CD8-positive, alpha-beta memory T cell (primary cell): ENCODE measurements at places on chromosomes 1 and 21. TPM values are rescaled to one million over a fixed set of nuclear protein-coding genes. Genes with fewer than 3 reads are reported as not detected.

DNA sequence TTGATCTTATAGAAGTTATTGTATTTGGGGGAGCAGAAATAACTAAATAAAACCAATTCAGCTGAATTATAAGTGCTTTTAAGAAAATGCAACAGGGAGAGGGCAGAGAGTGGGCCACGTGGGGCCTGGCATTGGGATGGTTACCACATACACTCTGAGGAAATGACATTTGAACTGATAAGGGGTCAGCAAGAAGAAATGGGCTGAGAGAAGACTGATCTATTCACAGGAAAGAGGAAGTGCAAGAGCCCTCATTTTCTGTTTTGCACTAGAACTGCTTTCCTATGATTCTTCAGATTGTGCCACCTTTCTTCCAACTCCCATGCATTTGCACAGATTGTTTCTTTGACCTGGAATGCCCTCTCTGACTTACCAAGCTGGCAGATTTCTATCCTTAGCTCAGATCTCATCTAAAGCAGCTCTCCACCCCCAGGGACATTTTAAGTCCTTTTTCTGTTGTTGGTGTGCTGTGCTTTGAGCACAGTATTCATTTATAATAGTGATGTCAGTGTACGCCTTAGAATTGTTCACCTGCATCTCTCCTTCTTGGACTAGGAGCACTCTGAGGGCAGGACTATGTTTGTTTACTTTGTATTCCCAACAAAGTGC is 115.9 kb downstream of the FGGY start:
- no peaks in the 10 kb centered on the region for H3K36me3 ChIP-seq
- no peak overlapping the region for H3K27ac ChIP-seq
- no peak for DNase-seq

DNA sequence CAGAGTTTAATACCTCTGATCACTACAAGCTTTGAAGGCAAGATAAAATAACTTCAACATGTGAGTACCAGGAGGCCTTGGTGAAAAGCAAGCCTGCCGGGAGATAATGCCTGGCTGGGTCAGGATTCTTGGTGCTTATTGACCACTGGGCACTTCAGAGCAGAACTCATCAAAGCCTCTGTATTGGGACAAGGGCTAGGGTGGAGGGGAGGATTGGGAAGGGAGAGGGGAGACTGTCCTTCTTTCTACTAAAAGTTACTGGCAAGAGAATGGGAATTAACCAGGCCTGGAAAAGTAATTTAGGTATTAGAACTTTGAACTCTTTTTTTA is 35.2 kb downstream of the NEK2 start:
- H3K36me3 ChIP-seq, result no peaks in the 10 kb centered on the region
- DNase-seq, result no peak
- no peak overlapping the region for H3K4me3 ChIP-seq
- no peaks in the 10 kb centered on the region for H3K4me1 ChIP-seq
- no peaks in the 10 kb centered on the region for H3K27me3 ChIP-seq

The RORC gene
- total RNA-seq, result 1.5 TPM

The S100A6 gene
- total RNA-seq, result 254 TPM

- H3K36me3 ChIP-seq, result peaks cover 61% of the 10 kb centered on the region
- H3K27me3 ChIP-seq, result no peaks in the 10 kb centered on the region
- no peak overlapping the region for H3K4me3 ChIP-seq
- no peak overlapping the region for H3K27ac ChIP-seq
- DNase-seq, result no peak
- H3K4me1 ChIP-seq, result peaks cover 46% of the 10 kb centered on the region
Measured at GRCh38 chr1:31910933-31911332, 27.2 kb downstream of the PTP4A2 start.

The MEGF6 gene
- total RNA-seq, result 12.0 TPM

DNA sequence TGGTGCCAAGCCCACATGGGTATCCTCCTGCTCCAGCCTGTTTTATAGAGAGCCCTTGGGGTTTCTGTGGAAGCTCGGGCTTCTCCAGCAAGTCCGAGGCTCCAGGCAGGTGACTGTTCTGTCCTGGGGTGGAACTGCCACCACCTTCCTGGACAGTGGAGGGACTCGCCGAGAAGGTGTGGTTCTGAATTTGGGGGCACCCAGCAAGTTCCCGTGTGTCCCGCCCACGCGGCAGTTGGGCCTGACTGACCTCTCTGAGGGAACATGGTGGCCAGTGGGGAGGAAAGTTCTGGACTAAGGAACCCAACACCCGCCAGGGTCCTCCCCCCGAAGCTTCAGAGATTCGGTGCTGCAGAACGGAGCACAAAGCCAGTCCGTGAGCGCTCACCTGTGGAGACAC is 158.1 kb upstream of the C1orf174 start:
- DNase-seq, result no peak
- no peak overlapping the region for H3K27ac ChIP-seq
- no peaks in the 10 kb centered on the region for H3K4me1 ChIP-seq
- no peaks in the 10 kb centered on the region for H3K27me3 ChIP-seq

- no peak overlapping the region for H3K27ac ChIP-seq
- no peaks in the 10 kb centered on the region for H3K4me1 ChIP-seq
- DNase-seq, result no peak
- no peak overlapping the region for H3K4me3 ChIP-seq
Measured at GRCh38 chr1:97396463-97396862, 524.4 kb downstream of the DPYD start.

The LAX1 gene
- total RNA-seq, result 32.2 TPM

The OR2L13 gene
- total RNA-seq, result not detected

The LRRC38 gene
- total RNA-seq, result not detected

The PRCC gene
- total RNA-seq, result 111 TPM

The MYOC gene
- not detected for total RNA-seq

The DNAJC8 gene
- total RNA-seq, result 98.4 TPM

GRCh38 chr1:87327376-87328271 is 1.1 kb upstream of the LMO4 start:
- no peak for DNase-seq
- H3K27me3 ChIP-seq, result no peaks in the 10 kb centered on the region
- peak overlapping the region; percentile 27 for H3K27ac ChIP-seq
- no peaks in the 10 kb centered on the region for H3K36me3 ChIP-seq

The IQGAP3 gene
- total RNA-seq, result 4.7 TPM

GRCh38 chr1:103056423-103056822 is 51.9 kb downstream of the COL11A1 start:
- no peaks in the 10 kb centered on the region for H3K27me3 ChIP-seq
- no peak overlapping the region for H3K27ac ChIP-seq
- no peaks in the 10 kb centered on the region for H3K4me1 ChIP-seq
- H3K4me3 ChIP-seq, result no peak overlapping the region
- DNase-seq, result no peak

The ANKRD34A gene
- total RNA-seq, result 6.9 TPM

GRCh38 chr1:9121496-9122409 is 7.1 kb downstream of the GPR157 start:
- H3K4me3 ChIP-seq, result no peak overlapping the region
- H3K36me3 ChIP-seq, result no peaks in the 10 kb centered on the region
- no peak for DNase-seq
- H3K27ac ChIP-seq, result no peak overlapping the region

The FAM72A gene
- 14.1 TPM for total RNA-seq

The CA6 gene
- 1.4 TPM for total RNA-seq

- no peak for DNase-seq
- no peak overlapping the region for H3K4me3 ChIP-seq
- no peak overlapping the region for H3K27ac ChIP-seq
- H3K36me3 ChIP-seq, result no peaks in the 10 kb centered on the region
Measured at GRCh38 chr1:191714845-191715244, 443.4 kb upstream of the RGS18 start.

The GALNT2 gene
- 69.0 TPM for total RNA-seq

GRCh38 chr1:6026095-6026809 is 19.4 kb upstream of the KCNAB2 start:
- H3K27ac ChIP-seq, result peak overlapping the region; percentile 90
- no peaks in the 10 kb centered on the region for H3K27me3 ChIP-seq
- DNase-seq, result peak; percentile 91
- H3K4me3 ChIP-seq, result peak overlapping the region; percentile 92
- peaks cover 7% of the 10 kb centered on the region for H3K36me3 ChIP-seq

The BLZF1 gene
- 17.4 TPM for total RNA-seq

GRCh38 chr1:85274969-85275453 is 1.4 kb downstream of the BCL10 start:
- H3K4me1 ChIP-seq, result peaks cover 37% of the 10 kb centered on the region
- peak overlapping the region; percentile 89 for H3K4me3 ChIP-seq
- H3K27me3 ChIP-seq, result no peaks in the 10 kb centered on the region
- H3K27ac ChIP-seq, result no peak overlapping the region

DNA sequence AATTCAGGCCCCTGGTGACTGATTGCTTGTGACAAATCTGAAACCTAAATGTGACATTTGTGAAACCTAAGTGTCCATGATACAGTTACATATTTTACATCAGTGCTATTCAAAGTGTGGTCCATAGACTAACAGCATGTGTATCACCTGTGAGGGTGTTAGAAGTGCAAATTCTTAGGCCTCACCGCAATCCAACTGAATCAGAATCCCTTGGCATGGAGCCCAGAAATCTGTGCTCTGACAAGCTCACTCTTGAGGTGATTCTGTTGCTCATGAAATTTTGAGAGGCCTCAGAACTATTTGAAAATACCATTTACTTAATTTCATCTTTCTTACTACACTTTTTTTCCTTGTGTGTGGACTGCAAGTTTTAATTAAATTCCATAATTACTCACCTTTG is 587.9 kb downstream of the ADGRL2 start:
- no peaks in the 10 kb centered on the region for H3K27me3 ChIP-seq
- no peak for DNase-seq
- no peak overlapping the region for H3K4me3 ChIP-seq
- no peak overlapping the region for H3K27ac ChIP-seq

The UQCRHL gene
- total RNA-seq, result 2.0 TPM

The TDRD5 gene
- not detected for total RNA-seq

GRCh38 chr1:117636637-117637425 is 31.0 kb downstream of the TENT5C start:
- no peak overlapping the region for H3K27ac ChIP-seq
- no peak overlapping the region for H3K4me3 ChIP-seq
- peaks cover 10% of the 10 kb centered on the region for H3K4me1 ChIP-seq
- no peaks in the 10 kb centered on the region for H3K27me3 ChIP-seq
- no peaks in the 10 kb centered on the region for H3K36me3 ChIP-seq
- DNase-seq, result no peak

The WNT9A gene
- total RNA-seq, result 0.13 TPM

GRCh38 chr1:35544976-35545375 is 12.2 kb downstream of the KIAA0319L start:
- DNase-seq, result peak; percentile 36
- no peaks in the 10 kb centered on the region for H3K27me3 ChIP-seq
- H3K27ac ChIP-seq, result no peak overlapping the region
- H3K4me3 ChIP-seq, result no peak overlapping the region
- H3K4me1 ChIP-seq, result peaks cover 28% of the 10 kb centered on the region

DNA sequence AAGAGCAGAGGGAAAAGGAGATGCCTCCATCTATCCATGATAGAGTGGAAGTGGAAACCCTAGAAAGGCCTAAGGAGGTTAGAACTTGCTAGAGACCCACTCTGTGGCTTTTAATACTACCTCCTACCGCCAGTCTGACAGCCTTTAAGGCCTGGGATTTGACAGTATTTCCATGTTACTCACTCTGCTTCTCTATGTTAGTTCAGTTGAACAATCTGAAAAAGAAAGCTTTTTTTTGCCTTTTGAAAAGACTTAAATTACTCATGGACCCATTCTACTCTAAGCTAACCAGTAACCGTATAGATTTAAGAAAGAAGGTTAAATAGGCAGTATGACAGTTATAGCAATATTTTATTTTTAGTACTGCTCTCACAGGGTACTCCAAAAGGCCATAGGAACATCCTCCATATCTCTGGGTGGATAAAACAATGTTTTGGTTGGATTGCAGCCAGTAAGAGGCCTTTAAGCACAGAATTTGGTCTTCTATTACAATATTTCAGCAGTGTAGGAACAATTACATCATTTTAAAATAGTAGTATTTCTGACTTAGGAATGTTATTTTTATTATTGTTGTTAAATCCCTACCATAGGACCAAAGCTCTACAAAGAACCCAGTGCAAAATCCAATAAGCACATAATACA is 15.9 kb upstream of the GPR25 start:
- H3K4me1 ChIP-seq, result peaks cover under 1% of the 10 kb centered on the region
- no peak for DNase-seq
- H3K4me3 ChIP-seq, result no peak overlapping the region
- no peak overlapping the region for H3K27ac ChIP-seq
- no peaks in the 10 kb centered on the region for H3K36me3 ChIP-seq
- H3K27me3 ChIP-seq, result no peaks in the 10 kb centered on the region

GRCh38 chr1:235997049-235997448 is 67.8 kb downstream of the NID1 start:
- peaks cover 24% of the 10 kb centered on the region for H3K4me1 ChIP-seq
- no peak overlapping the region for H3K27ac ChIP-seq
- H3K4me3 ChIP-seq, result no peak overlapping the region
- no peaks in the 10 kb centered on the region for H3K27me3 ChIP-seq
- H3K36me3 ChIP-seq, result no peaks in the 10 kb centered on the region
- DNase-seq, result no peak

The RAB3B gene
- 0.13 TPM for total RNA-seq

The ACKR1 gene
- not detected for total RNA-seq

DNA sequence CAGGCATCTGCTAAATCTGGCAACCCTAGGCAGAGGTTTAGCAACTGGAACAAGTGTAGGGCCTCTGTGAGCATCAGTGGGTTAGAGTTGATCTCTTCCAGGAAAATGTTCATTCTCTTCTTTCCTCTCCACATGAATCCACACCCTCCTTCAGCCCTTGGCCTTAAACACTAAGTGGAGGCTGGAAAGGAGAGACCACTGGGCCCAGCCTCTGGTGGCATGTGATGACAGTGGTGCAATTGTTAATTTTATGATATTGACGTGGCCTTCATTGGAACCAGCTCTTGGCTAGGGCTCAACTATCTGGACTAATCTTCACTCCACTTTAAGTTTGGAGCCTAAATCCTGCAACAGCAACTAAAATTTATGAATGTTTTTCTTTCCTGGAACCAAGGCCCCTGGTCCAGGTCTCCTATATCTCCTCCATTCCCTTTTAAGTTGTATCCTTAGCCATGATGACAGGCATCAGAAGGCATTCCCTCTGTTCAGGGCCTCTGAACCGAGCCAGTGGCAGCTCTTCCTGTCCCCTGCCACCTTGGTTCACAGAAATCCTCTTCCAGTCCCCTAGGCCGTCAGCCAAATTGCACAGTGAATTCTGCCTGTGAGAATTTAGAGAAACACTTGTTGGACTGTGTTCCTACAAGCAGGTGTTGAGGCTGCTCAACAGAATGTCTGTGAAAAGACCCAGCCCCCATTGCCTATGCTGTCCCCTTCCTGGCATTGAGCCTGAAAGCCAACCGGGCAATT is 132.2 kb downstream of the PSMG1 start:
- no peaks in the 10 kb centered on the region for H3K27me3 ChIP-seq
- H3K4me3 ChIP-seq, result no peak overlapping the region
- no peak overlapping the region for H3K27ac ChIP-seq
- H3K36me3 ChIP-seq, result no peaks in the 10 kb centered on the region
- DNase-seq, result no peak
- H3K4me1 ChIP-seq, result no peaks in the 10 kb centered on the region

The KCNJ15 gene
- not detected for total RNA-seq
